ENCODE measurements at places on chromosomes 16 and 17. TPM values are rescaled to one million over a fixed set of nuclear protein-coding genes. Genes with fewer than 3 reads are reported as not detected.

CDH3 gene
- total RNA-seq, result 0.17 TPM

KRTAP1-1 gene
- total RNA-seq, result not detected

MILR1 gene
- total RNA-seq, result 6.5 TPM

C16orf74 gene
- total RNA-seq, result 7.3 TPM

XAF1 gene
- total RNA-seq, result 32.1 TPM

CFDP1 gene
- total RNA-seq, result 50.0 TPM

GPRC5C gene
- total RNA-seq, result 4.8 TPM

RND2 gene
- 0.29 TPM for total RNA-seq

ATMIN gene
- 52.4 TPM for total RNA-seq

SLC6A2 gene
- total RNA-seq, result not detected

KRTAP9-4 gene
- not detected for total RNA-seq

IRX3 gene
- total RNA-seq, result under 0.01 TPM

INCA1 gene
- not detected for total RNA-seq

SCGB1C2 gene
- not detected for total RNA-seq

DDX42 gene
- 86.4 TPM for total RNA-seq

TEX19 gene
- not detected for total RNA-seq

NPIPB13 gene
- total RNA-seq, result 2.0 TPM

IL17C gene
- not detected for total RNA-seq

CBFA2T3 gene
- 0.17 TPM for total RNA-seq

ZNF469 gene
- total RNA-seq, result 3.1 TPM

LPO gene
- not detected for total RNA-seq

ITGAL gene
- total RNA-seq, result not detected
